ENCODE measurements at places on chromosomes 1 and 21.

DNA sequence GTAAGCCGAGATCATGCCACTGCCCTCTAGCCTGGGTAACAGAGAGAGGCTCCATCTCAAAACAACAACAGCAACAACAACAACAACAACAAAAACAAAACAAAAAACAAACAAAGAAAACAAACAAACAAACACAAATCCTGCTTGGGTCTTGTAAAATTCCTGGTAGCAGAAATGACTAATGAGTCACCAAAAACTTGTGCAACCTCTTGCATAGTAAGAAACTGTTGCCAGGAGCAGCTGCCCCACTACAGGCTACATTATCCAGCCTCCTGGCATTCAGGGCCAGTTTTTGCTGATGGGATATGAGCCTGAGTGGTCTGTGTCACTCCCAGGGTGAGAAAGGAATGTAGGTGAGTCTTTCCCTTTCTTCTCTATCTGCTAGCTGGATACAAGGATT lies 245.4 kb downstream of the TNR start:
- DNase-seq = no peak

DNA sequence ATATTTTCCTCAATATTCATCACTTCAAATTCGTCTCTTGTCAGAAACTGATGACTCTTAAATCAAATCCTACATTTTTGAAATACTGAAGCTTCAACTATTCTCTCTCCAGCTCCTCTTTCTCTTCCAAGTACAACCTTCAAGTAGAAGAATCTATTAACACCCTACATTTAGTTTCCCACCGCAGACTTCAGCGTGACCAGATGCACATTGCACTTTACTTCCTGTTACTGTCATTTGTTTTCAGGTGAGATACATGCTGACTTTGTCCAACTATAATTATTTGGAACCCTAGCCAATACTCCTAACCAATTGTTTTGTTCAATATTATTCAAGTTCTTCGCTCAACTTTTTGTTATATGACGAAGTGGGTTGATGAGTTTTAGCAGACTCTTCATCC lies 116.0 kb downstream of the MRPL39 start:
- no peak for DNase-seq

DNA sequence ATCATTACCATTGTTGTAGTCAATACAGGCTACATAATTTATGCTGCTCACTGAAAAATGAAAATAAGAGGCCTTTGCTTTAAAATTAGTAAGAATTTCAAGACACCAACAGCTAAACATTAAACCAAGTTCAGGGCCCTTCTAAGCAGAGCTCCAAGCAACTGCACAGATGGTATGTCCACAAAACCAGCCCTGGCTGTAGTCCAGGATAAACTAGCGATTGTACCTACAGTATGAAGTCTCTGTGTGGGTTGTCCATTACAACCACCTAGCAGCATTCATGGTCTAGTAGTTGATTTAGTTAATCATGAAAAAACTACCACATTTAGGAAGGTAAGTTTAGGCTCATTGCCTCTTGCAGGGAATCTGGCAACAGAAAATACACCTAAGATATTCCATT lies 35.3 kb downstream of the CLCA4 start:
- DNase-seq = no peak

DNA sequence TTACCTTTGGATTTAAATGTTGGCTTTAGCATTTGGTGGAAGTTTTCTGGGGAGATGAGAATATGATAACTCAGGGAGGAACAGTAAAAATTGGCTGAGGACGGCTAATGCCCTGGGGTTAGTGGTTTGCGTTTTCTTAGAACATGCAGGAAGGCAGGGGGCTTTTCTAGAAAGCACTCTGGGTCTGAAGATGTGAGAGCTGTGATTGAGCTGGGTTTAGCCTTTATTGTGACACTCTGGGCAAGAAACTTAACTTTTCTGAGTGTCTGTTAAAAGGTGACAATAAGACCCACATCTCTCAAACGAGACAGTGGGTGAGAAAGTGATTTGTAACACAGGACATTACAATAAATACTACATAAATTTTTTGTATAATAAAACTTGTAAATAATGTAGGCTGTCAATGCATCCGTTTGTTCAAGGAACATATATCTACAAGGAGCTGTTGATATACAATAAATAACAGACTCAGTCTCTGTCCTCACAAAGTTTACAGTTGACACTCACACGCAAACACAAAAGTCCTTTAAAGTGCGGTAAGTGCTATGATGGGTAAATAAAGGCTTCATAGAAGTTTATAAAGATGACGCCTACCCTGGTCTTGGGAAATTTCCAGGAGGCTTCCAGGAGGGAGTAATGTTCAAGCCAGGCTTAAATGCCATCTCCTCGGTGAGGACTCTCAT lies 49.5 kb upstream of the MRPS6 start:
- no peak for DNase-seq

DNA sequence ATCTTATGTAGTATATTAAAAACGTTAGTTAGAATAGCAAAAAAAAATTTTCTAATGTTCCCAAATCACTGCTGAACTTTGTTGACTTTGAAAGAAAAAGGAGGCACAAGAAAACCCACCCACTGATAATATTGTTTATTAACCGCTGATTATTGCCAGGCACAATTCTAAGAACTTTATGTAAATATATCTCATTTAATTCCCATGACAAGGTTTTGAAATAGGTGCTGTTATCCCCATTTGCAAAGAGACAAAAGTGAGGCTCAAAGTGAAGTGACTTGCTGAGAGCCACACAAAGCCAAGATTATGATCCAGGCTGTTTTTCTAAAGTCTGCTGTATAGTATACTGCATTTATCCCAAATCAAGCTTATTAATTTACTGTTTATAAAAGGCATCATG lies 56.4 kb downstream of the SASS6 start:
- no peak for DNase-seq

DNA sequence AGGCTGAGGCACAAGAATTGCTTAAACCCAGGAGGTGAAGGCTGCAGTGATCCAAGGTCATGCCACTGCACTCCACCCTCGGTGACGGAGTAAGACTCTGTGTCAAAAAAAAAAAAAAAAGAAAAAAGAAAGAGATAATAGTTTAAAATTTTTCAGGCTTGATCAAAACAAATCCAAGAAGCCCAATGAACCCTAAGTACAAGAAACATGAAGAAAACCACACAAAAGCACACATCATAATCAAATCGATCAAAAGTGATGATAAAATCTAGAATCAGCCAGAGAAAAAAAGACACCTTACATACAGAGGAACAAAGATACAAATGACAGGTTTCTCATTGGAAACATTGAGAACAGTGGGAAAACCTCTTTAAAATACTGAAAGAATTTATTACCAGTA lies 31.5 kb downstream of the LDLRAD1 start:
- no peak for DNase-seq

DNA sequence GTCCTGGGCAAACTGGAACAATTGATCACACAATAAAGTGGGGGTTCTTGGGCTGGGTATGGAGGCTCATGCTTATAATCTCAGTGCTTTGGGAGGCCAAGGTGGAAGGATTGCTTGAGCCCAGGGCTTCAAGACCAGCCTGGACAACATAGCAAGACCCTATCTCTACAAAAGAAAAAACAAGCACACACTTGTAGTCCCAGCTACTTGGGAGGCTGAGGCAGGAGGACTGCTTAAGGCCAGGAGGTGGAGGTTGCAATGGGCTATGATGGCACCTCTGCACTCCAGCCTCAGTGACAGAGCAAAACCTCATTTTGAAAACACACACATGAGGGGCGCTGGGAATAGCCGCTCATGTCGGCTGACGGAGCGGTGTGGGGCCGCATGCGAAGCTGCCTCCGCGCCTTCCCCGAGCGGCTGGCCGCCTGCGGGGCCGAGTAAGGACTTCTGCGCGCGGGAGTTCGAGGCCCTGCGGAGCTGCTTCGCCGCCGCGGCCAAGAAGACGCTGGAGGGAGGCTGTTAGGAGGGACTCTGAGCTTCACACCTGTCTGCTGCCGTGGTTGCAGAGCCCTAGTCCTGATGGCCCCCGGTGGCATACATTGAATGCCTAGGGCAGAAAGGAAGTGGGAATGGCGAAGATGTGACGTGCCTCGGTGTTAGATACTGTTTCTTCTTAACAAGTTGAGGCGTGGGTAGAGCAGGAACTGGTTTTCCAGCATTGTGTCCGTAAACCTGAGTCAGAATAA lies 59.5 kb downstream of the ACBD3 start:
- no peak for DNase-seq

DNA sequence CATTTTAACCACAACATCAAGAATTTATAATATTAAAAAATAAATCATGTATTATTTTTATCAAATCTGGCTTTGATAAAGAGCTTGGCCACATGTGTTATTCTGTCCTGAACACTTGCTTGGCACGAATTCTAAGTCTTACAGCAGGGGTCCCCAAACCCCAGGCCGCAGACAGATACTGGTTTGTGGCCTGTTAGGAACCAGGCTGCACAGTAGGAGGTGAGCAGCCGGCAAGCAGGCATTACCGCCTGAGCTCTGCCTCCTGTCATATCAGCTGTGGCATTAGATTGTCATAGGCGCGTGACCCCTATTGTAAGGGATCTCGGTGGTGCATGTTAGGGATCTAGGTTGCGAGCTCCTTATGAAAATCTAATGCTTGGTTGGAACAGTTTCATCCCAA lies 127.6 kb upstream of the IVNS1ABP start:
- no peak for DNase-seq

DNA sequence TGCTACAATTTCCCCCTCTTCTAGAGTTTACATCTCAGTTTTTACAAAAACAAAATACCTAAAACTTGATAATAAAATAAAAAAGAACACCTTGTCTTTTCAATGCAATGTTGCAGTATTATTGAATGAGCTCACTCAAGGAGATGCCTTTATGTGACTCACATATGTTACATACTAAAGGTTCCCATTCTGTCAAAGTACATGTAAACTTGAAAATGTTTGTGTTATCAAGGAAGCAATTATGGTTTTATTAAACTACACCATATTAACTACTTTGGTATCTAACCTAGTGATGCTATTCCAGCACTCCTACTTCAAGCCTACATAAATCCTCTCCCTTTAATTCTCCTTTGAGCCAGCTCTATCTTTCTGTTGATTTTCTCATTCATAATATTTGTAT lies 658.3 kb downstream of the PTPRC start:
- DNase-seq = no peak

DNA sequence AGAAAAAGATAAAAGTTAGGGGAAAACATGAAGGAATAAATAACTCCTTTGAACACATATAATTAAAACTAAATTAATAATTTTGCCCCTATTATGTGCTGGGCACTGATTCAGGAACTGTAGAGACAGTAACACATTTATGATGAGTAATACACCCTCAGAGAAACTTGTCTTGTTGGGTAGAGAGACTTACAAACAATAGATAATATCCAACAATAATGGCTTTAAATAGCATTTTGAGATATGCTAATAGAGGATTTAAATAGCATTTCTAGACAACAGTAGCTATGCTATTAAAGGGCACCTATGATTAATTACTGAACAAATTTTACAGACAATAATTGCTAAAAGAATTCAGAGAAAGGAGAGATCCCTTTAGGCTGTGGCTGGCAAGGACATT lies 455.5 kb downstream of the NUF2 start:
- no peak for DNase-seq

DNA sequence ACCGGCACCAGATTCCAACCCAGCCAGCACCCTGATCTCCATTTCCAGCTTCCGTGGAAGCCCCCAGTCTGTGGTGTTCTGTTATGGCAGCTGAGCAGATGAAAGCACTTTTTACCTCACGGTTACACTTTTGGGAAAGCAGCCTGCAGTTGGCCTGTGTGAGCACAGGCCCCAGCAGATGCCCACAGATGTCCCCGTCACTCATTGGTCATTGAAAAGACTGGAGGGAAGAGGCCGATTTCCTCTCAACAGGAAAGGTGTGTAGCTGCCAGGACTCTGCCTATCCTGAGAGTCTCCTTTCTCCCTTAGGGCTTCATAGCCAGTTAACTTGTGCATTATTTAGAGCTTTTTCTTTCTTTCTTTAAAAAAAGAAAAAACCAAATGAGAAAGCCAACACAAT lies 123.0 kb downstream of the PCBP3 start:
- DNase-seq = no peak

GRCh38 chr1:242745079-242745478 lies 220.6 kb upstream of the PLD5 start:
- DNase-seq = no peak

- no peak for DNase-seq
Measured at GRCh38 chr1:171939740-171940139, 98.4 kb downstream of the DNM3 start.

DNA sequence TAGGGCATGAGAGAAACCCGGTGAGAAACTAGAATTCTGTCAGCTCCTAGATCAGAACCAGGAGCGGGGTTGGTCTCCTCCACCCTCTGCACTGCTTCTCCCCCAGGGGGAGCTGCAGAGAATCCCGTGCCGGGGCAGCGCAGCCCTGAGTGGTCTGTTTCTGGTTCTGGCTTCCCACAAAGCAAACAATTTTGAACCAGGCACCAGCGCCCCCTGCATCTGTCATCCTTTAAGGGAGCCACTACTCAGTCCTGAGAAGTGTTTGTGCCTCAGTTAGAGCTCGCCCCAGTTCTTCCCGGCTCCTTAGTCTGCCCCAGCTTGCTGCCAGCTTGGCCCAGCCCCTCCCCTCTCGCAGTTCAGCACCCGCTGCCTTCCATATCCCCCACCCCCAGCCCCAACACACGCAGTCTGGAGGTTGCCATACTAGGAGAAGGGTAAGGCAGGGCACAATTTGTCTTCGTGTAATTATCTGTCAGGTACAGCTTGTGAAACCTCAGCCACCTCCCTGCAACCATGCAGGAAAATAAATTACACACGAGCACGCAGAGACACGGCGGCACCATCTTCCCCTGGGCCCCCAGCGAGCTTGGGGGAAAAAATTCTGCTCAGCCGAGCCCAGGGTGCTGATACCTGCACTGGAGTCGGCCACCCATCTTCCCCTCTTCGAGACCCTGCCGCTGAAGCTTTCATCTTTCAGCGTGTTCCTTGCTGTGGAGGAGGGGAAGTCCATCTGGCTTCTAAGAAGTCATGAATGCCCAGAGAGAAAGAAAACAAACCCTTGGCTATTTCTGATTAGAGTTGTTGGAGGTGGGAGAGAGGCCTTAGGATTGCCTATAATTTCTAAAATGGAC lies 62.6 kb upstream of the CD1D start:
- DNase-seq = peak; percentile 40

DNA sequence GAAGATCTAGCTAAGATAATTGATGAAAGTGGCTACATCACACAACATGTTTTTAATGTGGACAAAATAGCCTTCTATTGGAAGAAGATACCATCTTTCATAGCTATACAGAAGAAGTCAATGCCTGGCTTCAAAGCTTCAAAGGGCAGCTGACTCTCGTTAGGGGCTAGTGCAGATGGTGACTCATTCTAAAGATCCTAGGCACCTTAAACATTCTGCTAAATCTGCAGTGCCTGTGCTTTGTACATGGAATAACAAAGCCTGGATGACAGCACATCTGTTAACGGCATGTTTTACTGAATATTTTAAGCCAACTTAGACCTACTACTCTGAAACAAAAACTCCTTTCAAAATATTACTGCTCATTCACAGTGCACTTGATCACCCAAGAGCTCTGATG lies 65.6 kb upstream of the USP24 start:
- DNase-seq = no peak

GRCh38 chr1:209267968-209268367 lies 315.5 kb upstream of the CAMK1G start:
- DNase-seq = no peak

GRCh38 chr1:229579059-229579673 lies 20.7 kb upstream of the ABCB10 start:
- no peak for DNase-seq

- DNase-seq = no peak
Measured at GRCh38 chr1:65311760-65312159, 2.4 kb downstream of the DNAJC6 start.

GRCh38 chr21:33682992-33683627 lies 40.8 kb downstream of the ITSN1 start:
- no peak for DNase-seq

All from activated naive CD4-positive, alpha-beta T cell treated with anti-CD3 and anti-CD28 coated beads for 36 hours (primary cell).